H1 (cell line): ENCODE measurements at places on chromosomes 11 and 22.

DNA sequence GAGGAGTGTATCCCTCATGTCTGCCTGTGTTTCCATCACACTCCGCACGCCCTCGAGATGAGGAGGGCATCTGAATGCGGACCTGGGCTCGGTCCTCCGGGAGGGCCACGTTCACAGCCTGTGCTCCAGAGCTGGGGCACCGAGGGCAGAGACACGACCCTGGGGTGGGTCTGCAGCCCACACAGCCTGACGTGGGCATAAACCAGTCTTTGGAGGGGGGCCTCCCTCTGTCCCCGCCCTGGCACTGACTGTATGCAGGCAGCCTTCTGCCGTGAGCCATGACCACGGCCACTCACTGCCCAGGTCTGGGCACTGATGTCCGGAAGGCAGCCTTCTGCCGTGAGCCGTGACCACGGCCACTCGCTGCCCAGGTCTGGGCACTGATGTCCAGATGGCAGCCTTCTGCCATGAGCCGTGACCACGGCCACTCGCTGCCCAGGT lies 1425.1 kb downstream of the BRD1 start:
- no peak for DNase-seq

DNA sequence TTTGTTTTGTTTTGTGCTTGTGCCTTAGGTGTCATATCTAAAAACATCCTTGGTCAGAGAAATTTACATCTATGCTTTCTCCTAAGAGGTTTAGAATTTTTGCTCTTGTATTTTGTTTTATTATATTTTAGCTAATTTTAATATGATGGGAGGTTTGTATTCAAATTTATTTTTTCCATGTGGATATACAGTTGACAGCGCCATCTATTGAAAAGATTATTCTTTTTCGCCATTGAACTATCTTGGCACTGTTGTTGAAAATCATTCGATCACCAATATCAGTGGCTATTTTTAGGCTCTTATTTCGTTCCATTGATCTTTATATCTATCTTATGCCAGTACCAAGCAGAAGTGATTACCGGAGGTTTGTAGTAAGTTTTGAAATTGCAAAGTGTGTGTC lies 510.3 kb downstream of the BRD1 start:
- DNase-seq: no peak

DNA sequence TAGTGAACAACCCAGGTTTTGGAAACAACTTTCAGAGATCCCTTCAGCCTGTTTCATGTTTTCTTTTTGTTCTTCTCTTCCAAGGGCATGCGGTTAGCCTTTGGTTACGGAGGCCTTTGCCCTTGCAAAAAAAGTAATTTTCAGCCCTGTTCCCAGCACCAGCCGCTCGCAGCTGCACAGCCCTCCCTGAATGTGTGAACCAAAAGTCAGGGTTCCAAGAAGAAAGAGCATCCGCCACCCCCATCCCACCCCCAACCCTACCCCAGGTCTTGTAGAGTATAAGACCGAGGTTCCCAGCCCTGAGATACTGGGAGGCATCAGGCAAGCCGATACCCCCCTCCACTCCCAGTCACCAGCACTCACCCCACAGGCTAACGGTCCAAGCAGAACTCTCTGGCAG lies 56.4 kb downstream of the IGLL1 start:
- no peak for DNase-seq

DNA sequence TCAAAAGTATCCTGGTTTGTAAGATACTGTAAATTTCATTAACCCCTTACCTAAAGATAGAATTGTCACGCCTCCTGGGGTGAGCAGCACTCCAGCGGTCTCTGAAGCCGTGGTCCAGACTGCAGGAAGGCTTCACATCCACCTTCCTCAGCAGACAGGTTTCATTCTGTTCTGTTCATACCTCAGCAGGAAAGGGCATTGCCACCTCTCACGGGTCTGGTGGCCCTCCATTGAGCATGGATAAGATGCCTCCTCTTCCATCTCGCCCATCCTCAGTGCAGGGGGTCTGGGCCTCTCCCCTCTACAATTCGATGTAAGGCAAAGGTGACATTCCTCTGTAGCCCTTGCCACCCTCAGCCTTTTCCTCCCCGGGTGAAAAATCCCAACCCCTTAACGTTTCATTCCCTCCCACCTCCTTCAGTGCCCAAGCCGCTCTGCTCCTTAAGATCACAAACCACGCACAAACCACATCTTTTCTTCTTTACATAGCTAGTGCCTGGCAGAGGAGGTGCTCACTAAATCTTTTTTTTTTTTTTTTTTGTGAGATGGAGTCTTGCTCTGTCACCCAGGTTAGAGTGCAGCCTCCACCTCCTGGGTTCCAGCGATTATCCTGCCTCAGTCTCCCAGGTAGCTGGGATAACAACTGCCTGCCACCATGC lies 28.5 kb downstream of the RPUSD4 start:
- no peak for DNase-seq

GRCh38 chr11:45453721-45454120 lies 167.6 kb upstream of the SYT13 start:
- DNase-seq: no peak

GRCh38 chr11:65468874-65469333 lies 29.9 kb upstream of the MALAT1 start:
- DNase-seq: peak; percentile 88

DNA sequence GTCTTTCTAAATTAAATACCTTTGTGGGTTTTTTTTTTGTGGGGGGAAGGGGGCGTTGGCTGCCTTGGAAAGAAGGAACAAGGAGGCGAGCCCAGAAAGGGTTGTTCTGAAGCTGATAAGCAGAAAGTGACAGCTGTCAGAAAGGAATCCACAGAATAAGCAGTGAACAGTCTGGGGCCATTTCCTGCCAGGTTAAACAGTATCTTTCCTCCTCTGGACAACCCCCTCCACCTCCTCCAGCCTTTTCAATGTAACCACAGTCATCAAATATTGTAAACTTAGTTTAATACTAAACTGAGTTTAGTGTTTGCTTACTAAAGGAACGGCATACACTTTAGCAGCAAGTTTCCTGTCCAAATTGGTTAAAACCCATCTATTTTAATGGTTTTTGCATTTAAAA lies 271.2 kb upstream of the SYN3 start:
- no peak for DNase-seq

- DNase-seq: no peak
Measured at GRCh38 chr22:24697621-24698082, 76.9 kb downstream of the PIWIL3 start.

- DNase-seq: no peak
Measured at GRCh38 chr11:114110952-114111947, 51.7 kb downstream of the ZBTB16 start.

GRCh38 chr11:8018484-8019313 lies 31.6 kb downstream of the EIF3F start:
- peak; percentile 87 for DNase-seq

DNA sequence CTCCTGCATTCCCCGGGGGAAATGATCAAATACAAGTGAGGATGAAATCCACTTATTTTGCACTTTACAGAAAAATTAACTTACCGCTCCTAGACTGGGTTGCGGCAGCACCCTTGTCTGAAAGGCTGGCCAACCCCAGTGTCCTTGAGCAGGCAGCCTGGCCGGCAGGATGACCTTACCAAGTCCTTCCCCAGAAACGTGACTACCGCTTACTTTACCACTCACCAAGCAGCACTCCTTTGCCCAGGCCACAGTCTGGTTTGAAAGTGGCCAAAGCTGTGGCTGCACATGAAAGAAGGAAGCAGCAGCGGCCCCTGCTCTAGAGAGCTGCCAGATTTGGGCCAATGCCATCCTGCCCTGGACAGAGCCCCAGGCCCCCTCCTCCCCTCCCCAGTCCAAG lies 20.3 kb downstream of the MYH9 start:
- DNase-seq: no peak

- no peak for DNase-seq
Measured at GRCh38 chr11:6736495-6737121, 35.2 kb downstream of the OR2AG2 start.

- DNase-seq: peak; percentile 89
Measured at GRCh38 chr11:77127235-77127911, 673 bp upstream of the MYO7A start.

DNA sequence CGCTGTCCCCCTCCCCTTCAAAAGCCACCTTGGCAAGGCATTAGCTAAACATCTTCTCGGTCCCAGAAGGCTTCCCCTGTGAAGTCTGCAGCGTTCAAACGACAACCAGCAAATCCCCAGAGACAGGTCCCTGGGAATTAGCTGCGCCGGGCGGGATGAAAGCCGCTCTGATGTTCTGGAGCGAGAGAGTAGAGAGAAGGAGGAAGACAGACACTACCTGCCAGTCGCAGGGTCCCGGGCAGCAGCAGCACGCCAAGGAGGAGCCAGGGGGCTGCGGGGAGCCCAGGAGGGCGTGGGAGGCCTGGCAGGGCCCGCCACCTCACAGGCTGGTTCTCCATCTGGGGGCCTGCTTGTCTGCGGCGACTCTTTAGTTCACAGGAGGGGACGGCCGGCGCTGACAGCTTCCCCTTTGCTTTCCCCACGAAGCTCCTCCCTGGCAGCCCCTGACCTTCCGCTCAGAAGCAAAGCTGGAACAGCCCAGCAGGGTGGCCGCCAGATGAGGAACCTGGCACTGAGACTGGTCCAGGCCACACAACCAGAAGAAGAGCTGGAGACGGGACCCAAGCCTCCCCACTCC lies at the start of gene NFAM1:
Gene NFAM1 (minus strand): TSS at position 384 of the 577 bp plus-strand sequence. CDS start 46 bp downstream, at position 338.
- DNase-seq: no peak

DNA sequence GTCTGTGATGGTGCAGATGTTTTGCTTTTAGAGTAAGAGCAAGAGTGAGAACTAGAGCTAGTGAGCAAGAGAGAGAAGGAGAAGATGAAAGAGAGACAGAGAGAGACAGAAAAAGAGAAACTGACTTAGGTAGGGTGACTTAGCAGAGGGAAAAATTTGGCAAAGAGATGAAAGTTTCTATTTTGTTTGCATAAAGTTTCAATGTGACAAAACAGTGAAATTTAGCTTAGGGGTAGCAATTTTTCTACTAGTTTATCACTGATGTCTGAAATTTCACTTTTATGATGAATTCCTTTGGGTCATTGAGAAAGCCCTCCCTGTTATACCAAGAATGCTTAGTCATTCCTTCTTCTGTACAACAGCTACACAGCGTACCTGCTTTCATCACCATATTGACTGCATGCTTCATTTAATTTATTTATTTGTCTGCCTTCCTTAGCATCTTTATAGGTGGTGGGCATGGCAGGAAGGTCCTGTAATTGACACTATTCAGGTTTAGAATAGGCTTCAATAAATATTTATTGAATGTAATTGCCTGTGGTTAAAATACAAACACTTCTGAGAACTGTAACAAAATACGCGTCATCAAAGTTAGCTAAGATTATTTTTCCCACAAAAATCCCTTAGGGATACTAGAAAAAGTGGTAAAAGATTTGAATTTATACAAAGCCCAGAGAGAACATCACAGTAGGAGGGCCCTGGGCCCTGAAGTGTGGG lies 19.9 kb upstream of the CTSC start:
- DNase-seq: no peak

DNA sequence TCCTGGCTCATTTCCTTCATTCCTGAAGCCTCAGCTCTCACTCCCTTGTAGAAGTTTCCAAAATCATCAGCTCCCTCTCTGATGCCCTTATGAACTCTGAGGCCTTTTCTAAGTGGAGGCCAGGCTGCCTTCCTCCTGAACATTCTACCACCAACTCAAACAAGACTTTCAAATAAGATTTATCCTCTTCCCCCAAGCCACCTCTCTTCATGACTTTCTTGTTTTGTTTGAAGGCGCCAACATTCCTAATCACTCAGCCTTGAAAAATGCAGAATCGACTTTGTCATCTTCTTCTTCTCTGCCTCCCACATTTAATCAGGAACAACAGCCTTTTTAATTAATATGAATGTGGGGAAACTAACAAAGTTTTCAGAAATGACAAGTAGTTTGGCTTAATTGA lies 927.9 kb downstream of the OPCML start:
- no peak for DNase-seq

DNA sequence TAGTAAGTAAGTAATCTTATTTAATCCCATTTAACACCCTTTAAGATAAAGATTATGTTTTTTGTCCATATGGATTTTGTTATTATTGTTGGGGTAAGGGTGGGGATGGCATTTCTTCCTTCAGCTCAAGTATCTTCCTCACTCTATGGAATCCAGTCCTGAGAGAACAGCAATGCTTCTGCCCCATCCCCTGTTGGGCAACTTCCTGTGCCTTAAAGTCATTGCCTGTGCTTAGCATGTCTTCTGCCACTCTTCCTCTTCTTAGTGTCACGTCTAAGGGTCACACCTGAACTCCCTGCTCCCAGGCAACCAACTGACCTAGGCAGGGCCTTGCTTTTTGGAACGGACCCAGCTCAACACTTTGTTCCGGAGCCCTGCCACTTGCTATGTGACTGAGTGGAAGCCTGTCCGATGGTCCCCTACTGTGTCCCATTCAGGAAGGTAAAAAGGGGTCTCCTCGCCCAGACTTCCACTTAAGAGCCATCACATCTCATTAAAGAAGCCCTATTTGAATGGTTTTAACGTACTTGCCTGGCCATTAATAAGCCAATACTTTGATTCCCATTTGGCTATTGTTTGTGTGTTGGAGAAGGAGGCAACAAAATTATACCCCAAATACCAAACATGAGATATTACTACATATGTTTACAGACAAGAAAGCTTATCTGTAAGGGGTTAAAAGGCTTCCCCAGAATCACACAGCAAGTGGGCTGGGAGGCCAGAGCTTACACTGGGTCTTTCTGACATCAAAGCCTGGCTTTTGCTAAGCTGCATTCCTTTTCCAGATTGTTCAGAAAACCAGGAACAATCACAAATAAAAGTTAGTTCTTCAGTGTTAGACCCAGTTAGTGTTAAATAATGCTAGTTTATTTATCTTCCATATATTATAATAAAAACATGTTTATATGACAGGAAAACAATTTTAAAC lies 59.2 kb downstream of the RAB38 start:
- no peak for DNase-seq

DNA sequence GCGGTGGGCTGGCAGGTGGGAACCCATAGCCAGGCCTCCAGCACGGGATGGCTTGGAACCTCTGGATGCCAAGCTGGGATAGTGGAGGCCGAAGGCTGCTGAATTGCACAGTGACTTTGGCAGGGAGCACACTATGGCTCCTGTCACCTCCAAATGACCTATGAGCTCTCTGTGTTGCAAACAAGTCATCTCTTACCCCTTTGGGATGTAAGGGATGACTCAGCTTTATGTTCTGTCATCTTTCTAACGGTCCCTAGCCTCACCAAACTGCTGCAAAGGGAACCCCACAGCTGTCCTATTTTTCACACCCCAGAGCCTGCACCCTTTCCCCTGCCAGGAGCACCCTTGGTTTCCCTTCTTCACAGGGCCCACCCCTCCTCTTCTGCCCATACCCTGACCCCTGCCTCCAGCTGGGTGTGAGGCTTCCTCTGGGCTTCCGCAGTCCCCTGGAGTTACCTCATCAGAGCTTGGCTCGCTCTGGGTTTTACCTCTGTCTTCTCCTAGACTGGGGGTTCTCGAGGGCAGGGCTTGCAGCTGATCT lies 2.7 kb upstream of the SCUBE1 start:
- DNase-seq: no peak

- no peak for DNase-seq
Measured at GRCh38 chr11:116542406-116542805, 230.4 kb downstream of the BUD13 start.

- no peak for DNase-seq
Measured at GRCh38 chr22:31278151-31278621, 14.1 kb downstream of the PIK3IP1 start.
